T-helper 9 cell (primary cell): ENCODE measurements at places on chromosomes 6 and 20.
A peak's percentile ranks its signal among the peaks of the same experiment; 100 is the strongest.

- DNase-seq = no peak
Measured at GRCh38 chr6:82984720-82985119, 80.9 kb downstream of the UBE3D start.

GRCh38 chr6:124441450-124441849 lies 520.8 kb upstream of the RNF217 start:
- no peak for DNase-seq

GRCh38 chr6:10875026-10875425 lies 6.8 kb downstream of the GCM2 start:
- DNase-seq = no peak

- no peak for DNase-seq
Measured at GRCh38 chr20:22525821-22526220, 58.6 kb downstream of the FOXA2 start.

DNA sequence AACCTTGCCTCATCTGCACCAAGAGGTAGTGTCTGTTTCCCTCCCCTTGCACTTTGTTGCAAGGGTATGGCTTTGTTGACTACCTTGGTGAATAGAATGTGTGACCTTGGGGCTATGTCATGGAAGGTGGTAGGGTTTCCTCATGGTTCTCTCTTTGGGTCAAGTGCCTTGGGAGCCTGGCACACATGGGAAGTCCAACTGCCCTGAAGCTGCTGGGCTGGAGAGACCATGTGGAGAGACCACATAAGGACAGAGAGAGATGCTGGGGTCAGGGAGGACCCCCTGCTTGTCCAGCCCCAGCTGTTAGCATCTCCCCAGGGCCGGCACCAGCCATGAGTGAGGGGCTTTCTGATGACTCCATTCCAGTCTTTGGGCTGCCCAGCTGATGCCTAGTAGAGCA lies 95.5 kb upstream of the PAX1 start:
- DNase-seq = no peak

DNA sequence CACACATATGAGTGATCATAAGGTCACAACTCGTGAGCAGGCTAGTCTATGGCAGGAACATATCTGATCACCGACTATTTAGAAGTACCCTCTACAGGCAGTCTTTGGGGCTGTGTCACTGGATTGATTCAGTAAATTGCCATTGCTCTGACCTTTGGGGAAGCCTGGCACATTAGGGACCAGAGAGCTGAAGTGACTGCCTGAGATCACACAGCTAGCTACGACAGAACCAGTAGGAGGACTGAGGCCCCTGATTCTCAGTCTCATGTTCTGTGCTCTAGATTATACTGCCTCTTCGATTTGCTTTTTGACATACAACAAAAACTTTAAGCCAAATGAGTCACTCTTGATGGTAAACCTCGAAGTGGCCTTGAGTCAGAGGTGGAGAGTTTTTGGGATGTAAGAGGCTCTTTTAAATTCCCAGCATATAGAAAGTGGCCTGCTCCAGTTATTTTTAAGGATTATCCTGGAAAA lies 247.5 kb upstream of the SUPT3H start:
- no peak for DNase-seq

DNA sequence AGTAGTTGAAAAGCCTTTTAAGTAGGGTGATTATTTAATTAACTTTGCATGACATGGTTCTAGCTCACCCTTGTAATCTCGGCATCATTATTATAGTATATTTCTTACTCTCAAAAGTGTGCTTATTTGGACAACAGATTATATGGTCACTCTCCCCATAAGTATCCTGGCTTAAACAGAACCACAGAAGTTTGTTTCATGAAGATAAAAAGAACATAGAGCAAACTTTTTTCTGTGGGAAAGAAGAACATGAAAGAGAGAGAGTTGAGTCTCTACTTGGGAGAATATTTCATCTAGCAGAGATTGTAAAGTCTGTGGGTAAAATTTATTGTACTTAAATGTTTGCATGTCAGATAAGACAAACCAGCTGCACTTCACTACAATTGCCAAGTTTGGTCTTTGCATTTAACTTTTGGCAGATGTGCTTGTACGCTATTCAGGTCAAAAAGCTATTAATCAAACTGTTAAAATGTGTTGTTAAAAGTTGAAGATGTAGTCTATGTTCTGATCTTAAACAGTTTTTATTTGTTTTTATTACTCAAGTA lies 33.4 kb upstream of the PRIM2 start:
- no peak for DNase-seq

- DNase-seq = no peak
Measured at GRCh38 chr6:142647449-142648035, 297.4 kb downstream of the HIVEP2 start.

DNA sequence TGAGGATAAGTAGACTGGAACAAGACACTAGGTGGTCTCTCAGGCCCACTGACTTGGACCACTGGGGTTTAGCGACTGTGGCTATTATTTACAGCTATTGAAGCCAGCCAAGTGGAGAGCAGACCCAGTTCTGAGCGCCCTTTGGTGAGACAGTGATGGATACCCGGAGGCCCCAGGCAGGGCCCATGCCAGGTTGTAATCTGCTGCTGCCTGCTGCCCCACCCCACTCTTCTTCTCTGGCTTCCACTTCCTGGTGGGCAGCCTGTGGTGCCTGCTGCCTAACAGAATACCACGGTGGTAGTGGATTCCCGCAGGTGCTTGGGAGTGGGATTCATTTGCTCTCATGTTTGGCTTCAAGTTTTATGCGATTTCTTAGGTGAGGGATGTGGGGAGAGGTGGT lies 570 bp downstream of the RAB44 start:
- no peak for DNase-seq

DNA sequence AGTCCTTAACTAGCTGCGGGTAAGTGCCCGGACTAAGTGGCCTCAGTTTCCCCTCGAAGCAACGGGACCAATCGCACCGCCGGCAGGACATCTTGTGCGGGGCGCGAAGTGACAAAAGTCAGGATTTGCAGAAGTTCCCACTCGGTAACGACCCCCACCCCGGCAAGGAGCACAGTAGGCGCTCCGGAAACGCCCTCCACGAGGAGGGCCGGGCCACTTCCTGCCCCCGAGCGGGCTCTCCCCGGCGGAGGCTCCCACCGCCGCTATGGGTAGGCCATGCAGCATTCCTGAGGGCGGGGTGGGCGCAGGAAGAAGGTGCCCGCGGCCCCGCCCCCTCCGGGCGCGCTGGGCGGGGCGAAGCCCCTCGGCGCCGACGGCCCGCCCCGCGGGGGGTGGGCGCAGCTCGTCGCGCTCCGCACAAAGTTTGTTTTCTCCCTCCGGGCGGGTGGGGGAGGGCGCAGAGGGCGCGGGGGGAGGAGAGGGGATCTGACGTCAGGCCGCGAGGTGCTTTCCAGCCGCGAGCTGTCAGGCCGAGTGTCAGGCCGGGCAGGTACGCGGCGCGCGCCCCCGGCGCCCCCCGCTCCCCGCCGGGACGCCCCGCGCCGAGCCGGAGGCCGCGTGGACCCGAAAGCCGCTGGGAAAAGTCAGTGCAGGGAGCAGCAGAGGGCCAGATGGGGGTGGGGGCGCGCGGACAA lies at the start of gene TGIF2:
TGIF2 (plus strand) TSS at position 495 of the 695 bp plus-strand sequence. CDS start 5,178 bp downstream, outside the sequence.
- peak; percentile 89 for DNase-seq

- no peak for DNase-seq
Measured at GRCh38 chr6:85676086-85676729, 33.5 kb upstream of the SYNCRIP start.

- DNase-seq = no peak
Measured at GRCh38 chr6:166336847-166337246, 5.5 kb downstream of the SFT2D1 start.

- DNase-seq = no peak
Measured at GRCh38 chr20:33092361-33092760, 12.9 kb downstream of the BPIFB4 start.

DNA sequence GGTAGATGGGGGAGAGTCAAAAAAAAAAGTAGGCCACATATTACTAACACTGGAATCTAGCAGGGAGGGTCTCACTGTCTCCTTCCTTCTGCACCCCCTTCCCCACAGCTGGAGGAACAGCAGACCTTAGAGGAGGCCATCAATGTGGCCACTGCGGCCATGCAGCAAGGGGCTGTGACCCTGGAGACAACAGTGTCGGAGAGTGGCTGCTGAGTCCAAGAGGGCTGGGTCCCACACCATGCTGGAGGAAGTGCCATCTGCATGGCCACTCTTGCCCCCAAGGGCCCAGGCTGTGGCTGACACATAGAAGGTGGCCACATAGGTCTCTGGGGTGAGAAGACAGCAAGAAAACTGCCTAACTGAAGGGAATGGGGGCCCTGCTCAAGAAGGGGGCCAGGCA lies 2.6 kb upstream of the DEF6 start:
- no peak for DNase-seq

- no peak for DNase-seq
Measured at GRCh38 chr6:27605401-27606342, 132.8 kb upstream of the ZNF184 start.

DNA sequence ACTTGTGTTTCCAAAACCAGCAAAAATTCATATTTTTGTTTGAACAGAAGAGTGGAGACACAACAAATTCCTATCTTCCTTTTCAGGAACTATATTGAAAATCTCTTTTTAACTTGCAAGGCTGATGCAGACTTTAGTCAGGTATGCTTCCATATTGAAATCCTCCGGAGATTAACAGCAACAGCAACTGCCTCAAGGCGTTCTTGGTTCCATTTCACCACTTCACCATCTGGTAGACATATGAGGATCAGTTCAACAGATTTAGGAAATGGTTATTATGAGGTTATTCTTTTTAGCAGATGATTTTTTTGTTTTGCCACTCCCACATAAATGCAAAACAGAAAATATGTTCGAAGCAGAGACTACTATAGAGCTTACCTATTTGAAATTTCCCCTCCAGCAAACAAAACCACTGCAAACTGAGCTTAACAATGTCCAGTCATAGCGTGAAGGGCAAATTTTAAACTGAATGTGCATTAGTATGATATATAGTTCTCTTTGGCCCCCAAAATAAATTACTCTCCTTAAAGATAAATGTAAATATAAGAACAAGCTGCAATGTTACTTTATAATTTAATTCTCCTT lies 520.5 kb upstream of the ADGRB3 start:
- DNase-seq = no peak

- DNase-seq = no peak
Measured at GRCh38 chr6:7189101-7189758, 81.5 kb downstream of the RREB1 start.

DNA sequence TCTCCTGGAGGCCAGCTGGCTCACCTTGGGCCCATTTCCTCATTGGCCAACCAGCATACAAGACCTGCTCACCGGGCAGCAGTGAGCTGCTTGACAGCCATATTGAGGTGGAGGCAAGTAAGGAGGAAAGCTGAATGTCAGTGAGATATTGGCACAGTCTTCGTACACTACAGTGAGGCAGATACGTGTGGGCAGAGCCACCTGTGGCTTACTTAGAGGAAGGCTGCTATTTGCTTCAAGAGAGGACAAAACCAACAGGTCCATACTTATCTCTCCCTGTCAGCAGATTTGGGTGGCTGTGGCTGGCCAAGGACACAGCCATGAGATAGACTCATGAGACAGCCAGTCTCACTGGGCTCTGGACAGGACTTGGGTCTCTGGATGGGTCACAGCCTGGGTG lies 15.1 kb upstream of the MCM3 start:
- DNase-seq = no peak

DNA sequence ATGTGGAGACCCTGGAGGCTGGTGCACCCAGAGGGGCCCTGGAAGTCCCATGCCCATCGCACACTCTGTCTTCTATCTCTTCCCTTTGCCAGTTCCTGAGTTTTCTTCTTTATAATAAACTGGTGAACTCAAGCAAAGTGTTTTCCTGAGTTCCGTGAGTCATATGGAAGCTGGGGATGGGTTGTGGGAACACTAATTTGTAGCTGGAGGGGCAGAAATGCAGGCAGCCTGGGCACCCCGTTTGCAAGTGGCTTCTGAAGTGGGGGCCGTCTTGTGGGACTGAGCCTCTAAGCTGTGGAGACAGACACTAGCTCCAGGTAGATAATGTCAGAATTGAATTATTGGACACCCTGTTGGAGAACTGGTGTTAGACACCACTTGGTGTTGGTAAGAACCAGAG lies 3.2 kb upstream of the PPP1R3G start:
- DNase-seq = no peak

DNA sequence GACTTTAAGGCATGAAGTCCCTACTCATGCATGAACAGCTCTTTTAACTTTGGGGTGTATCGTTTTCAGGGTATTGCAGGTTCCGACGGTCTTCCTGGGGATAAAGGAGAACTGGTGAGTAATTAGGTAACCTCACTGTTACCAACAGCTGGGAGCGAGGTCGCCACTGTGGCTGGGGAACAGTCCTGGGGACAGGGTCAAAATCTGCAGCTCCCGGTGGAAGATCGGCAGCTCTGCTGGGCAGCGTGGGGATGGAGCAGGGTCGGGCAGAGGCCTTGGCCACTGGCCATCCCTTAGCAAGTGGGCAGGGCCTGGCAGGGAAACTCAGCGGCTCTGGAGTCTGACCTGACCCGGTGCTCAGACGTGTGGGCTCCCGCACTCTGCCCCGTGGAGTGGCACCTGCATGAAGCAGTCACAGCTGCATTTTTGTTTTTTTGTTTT lies 16.1 kb downstream of the COL9A3 start:
- no peak for DNase-seq

- no peak for DNase-seq
Measured at GRCh38 chr6:165515963-165516624, 146.9 kb downstream of the PDE10A start.

- no peak for DNase-seq
Measured at GRCh38 chr6:3037638-3038365, 30.5 kb upstream of the RIPK1 start.

- no peak for DNase-seq
Measured at GRCh38 chr6:47377971-47378370, 68.3 kb upstream of the TNFRSF21 start.

GRCh38 chr6:64703922-64704321 lies 1003.1 kb downstream of the EYS start:
- DNase-seq = no peak

- DNase-seq = no peak
Measured at GRCh38 chr6:32355018-32355417, 16.7 kb downstream of the TSBP1 start.

- DNase-seq = no peak
Measured at GRCh38 chr20:63908008-63908682, 13.2 kb downstream of the DNAJC5 start.

- no peak for DNase-seq
Measured at GRCh38 chr20:4153661-4154238, 138.4 kb upstream of the RNF24 start.

GRCh38 chr6:4743062-4743461 lies 33.1 kb upstream of the CDYL start:
- DNase-seq = no peak
